ENCODE measurements at places on chromosomes 4 and X.

GRCh38 chr4:76147454-76148141, 599 bp downstream of the NUP54 start:
- DNase-seq: no peak

DNA sequence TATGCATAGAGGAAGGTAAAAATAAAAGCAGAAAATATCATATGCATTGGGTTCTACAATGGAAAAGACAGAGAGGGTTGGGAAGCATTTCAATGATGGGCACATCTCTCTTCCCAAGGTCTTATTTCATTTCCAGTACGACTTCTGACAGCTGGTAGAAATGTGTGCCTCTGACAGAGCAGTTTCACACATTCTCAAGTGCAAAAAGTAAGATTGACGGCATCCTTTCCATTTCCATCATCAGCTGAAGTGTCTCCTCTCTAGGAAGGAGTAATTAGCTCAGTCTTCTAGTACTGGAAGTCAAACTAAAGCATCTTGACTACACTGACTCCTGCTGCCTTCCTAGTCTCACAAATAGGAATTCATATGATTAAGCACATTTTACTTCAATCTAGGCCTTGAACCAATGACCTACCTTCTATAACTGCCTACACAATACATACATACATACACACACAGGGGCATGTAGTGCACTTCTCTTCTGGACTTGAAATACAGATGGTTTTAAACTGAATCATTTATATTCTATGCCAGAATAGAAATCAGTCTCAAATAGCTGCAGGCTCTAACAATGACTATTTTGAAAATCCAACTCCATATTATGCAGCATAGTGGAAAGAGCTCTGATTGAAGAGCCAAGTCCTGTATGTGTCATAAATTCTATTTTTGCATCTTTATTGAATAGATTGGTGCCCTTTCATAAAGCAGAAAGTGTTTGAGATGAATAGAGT, 473.4 kb downstream of the INPP4B start:
- DNase-seq: no peak

GRCh38 chr4:97845758-97846157, 297.5 kb downstream of the STPG2 start:
- no peak for DNase-seq

- DNase-seq: no peak
These were observed 144.8 kb downstream of the CEP135 start for GRCh38 chr4:56093576-56093975.

All from stimulated activated CD8-positive, alpha-beta memory T cell treated with anti-CD3 and anti-CD28 coated beads, Interleukin-4, amount 100 ng/mL, for 4 hours (primary cell).